ENCODE measurements at places on chromosomes 16 and 17. TPM values are rescaled to one million over a fixed set of nuclear protein-coding genes. Genes with fewer than 3 reads are reported as not detected.

KRTAP3-2 gene
- total RNA-seq: not detected

GRB7 gene
- total RNA-seq: not detected

TNP2 gene
- total RNA-seq: not detected

CCL17 gene
- not detected for total RNA-seq

CORO6 gene
- 2.6 TPM for total RNA-seq

SHISA9 gene
- not detected for total RNA-seq

DNA sequence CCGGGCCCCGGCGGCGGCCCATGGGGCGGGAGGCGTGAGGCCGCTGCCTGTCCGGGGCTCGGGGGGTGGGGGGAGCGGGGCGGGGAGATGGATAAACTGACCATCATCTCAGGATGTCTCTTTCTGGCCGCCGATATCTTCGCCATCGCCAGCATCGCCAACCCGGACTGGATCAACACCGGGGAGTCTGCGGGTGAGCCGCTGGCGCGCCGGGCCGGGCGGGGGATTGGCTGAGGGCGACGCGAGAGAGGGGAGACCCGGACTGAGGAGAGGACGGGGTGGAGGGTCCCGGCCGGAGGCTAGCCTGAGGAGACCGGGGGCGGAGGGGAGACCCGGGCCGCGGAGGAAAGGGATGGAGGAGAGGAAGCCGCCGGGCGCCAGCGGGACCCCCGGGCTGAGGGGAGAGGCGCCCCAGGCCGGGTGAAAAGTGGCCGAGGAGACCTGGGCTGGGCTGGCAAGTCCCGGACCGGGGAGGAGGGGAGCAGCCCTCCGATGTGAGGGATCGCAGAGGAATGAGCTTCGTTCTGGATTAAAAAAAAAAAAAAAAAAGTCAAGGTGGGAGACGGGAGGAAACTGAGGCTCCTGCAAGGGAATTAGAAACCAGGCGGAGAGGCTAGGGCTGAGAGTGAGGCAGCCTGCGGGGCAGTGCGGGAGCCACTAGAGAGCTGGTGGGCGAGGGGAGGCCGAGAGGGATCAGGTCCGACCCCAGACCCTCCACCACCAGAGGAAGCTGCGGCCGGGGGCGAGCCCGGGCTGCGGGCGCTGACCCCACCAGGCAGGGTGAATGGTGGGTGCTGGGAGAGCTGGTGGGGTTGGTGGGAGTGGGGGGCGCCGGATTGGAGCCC, 526 bp downstream of the MOSMO start:
- DNase-seq: no peak

GRCh38 chr17:1629504-1630310, 1.1 kb upstream of the SLC43A2 start:
- DNase-seq: peak; percentile 66

GRCh38 chr17:28372203-28372944, 880 bp downstream of the SARM1 start:
- DNase-seq: no peak

GRCh38 chr17:78588258-78589030, 11.2 kb upstream of the DNAH17 start:
- no peak for DNase-seq

GRCh38 chr17:38748892-38749222, 721 bp upstream of the PCGF2 start:
- DNase-seq: no peak

DNA sequence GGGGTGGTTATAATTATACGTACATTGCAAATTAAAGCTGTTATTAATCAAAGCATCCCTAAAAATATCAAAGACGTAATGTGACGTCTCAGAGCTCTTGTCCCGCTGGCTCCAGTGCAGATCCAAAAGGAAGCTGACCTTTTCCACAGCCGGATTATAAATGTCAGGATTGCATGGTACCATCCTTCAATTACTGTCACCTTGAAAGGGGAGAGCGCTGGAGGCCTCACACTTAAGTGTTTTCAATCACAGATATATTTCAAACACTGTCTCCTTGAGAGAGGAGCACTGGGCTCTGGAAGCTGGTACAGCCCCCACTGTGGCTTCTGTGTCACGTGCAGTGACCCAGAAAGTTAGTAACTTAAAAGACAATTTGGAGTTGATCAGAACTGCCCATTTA, 94.2 kb downstream of the AIPL1 start:
- DNase-seq: no peak

DNA sequence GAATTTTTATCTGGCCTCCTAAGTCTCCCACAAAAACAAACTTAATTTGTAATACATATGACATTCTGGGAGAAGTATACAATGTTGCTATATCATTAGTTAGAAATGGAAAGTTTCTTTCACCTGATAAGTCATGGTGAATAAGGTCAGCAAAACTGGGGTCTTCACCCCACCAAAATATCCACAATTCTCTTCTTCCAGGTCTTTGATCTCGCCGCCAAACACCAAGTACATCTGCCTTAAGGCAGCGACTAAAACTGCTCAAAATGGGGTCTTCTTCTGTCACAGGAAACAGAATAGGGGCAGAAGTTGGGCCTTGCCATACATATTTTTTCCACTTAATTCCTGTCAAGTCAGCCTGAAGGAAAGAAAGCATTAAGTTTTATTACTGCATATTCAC, 2.1 kb downstream of the MED13 start:
- DNase-seq: no peak

- no peak for DNase-seq
These were observed 17.2 kb downstream of the PRKCB start for GRCh38 chr16:23852794-23853562.

GRCh38 chr17:45060382-45060796, 728 bp upstream of the NMT1 start:
- DNase-seq: no peak

DNA sequence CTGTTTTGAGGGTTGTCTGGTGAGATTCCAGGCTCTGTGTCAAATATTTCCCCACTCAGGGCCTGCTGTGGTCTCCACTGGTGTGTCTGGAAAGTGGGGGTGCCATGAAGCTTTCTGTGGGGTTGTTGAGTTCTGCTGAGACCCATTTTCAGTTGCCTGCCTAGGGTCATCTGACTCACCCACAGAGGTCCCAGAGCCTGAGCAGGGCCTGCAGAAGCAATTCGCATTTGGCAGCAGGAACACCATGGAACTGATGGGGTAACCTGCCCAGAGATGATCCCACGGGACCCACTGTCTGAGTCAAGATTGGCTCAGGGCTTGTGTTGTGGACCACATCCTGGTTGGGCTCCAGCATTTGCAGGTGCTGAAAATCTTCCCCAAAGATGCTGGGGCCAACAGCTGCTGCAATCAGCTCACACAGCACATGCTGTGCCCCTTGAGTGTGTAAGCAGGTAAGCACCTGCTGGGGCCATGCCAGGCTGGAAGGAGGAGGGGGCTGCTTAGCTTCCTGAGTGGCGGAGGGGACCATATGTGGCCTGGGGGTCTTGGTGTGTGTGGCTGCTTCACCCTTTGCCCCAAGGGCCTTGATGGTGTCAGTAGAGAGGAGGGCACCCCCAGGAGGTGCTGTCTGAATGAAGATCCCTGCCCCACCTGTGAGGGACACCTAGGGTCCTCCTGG, 1726.1 kb downstream of the TP53TG3F start:
- DNase-seq: no peak

GRCh38 chr16:2867987-2868789, 10.2 kb upstream of the PRSS22 start:
- DNase-seq: peak; percentile 94

DNA sequence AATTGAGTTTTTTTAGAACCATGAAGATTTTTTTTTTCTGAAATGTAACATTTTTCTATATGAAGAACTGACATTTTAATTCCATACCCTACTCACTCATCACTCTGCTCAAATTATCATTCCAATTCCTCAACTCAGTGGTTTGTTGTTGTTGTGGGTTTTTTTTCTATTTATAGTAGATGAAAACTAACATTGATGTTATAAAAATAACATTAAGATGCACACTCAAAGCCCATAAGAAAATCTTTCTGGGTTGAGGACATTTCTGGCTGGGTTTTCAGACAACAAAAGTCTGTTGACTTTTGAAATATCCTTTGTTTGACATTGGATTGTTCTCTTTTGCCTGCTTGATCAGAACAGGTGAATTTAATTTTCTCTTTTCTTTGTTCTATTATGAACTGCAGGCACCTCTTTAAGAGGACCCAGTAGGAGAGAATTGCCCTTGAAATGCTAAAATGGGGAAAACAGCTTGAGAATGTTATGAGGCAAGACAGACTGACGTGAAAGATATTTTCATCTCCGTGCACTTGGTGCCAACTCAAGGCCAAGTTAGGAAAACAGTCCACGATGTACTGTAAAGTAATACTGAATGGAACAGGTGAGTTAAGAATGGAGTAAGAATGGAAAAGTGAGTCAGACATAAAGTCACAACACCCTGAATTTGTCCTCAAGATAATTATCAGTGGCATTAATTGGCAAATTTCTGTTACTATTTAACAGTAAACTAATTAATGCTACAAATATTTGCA, 16.1 kb upstream of the ABCA5 start:
- no peak for DNase-seq

DNA sequence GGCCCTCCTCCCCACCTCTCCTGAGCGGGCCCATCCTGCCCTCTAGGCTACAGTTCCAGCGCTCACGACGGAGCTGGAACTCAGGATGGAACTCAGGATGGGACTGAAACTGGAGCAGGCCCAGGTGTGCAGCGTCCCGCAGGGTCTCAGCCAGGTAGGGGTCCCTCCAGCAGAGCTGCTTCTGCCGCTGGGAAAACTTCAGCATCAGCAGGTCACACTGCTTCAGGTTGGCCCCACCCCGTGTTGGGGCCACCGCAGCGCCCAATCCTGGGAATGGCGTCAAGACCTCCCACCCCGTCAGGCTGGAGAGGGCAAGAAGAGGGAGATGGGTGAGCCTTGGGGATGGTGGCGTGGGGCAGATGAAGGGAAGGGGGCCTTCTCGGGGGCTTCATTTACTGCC, 62.6 kb upstream of the TMEM97 start:
- no peak for DNase-seq

DNA sequence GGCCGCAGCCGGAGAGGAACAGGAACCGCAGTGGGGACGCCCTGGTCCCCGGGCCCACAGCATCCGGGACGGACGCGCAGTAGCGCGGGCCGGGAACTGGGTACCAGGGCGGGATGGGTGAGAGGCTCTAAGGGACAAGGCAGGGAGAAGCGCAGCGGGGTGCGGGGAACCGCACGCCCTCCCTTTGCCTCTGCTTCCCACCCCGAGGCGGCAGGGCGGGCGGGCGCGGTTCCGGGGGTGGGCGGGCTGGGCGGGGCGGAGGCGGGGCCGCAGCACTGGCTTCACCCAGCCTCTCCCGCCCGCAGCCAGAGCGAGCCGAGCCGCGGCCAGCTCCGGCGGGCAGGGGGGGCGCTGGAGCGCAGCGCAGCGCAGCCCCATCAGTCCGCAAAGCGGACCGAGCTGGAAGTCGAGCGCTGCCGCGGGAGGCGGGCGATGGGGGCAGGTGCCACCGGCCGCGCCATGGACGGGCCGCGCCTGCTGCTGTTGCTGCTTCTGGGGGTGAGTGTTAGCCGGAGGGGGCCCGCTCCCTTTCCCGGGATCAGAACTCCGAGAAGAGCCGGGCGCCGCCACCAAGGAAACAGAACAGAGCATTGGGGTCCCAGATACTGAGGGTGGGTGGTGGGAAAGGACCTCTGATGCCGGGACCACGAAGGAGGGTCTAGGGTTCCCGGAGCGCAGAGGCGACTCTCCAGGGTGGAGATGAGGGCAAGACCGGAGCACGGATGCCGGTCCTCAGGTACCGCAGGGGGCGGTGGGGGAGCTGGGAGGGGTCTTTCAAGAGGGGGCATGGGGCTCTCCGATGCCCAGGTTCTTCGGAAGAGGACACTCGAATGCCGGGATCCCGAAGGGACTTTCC, at the start of gene NGFR:
NGFR (plus strand) TSS at position 308 of the 856 bp plus-strand sequence; CDS start at position 433, 125 bp downstream.
- peak; percentile 16 for DNase-seq

DNA sequence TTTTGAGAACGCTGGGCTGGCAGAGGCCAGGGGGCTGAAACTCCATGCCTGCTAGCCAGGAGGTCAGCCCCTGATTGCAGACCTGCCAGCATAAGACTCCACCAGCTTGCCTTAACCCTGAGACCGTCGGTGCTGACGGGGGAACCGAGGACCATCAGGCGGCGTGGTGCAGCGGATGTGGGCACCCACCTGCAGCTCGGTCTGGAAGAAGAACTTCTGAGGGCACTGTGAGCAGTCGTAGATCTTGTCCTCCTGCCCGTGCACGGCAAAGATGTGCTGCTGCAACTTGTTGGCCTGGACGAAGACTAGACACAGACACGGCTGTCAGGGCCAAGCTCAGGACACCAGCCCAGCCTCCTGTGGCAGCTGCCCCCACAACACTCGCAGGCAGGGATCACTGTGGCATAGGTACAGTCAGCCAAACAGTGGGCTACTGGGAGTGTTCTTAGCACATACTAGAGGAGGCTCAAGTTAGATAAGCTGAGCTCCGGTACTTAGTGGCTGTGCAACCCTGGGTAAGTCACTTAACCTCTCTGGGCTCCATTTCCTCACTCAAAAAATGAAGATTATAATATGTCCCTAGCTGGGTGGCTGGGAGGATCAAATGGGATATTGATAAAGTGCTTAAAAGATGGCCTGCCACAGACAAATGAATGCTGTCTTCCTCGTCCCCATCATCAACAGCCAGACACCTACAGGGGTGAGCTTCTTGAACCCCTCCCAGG, 150.0 kb downstream of the C16orf78 start:
- no peak for DNase-seq

GRCh38 chr16:49598383-49599170, 225.0 kb downstream of the C16orf78 start:
- no peak for DNase-seq

DNA sequence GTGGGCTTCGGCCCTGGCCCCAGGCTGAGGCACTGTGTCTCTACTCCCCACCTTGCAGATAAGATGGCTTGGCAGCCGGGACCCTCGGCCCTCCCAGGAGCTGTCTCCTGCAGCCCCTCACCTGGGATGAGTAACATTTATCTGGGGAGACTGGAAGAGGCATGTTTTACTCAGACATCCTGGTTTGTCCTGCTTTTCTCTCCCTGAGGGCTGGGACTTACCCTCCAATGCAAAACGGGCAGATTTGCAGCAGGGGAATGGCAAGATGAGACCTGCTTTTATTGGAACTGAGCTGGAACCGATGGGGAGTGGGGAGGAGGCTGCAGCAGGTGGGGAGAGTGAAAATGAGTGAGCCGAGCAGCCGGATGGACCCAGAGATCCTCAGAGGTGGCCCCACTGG, 27.3 kb upstream of the UBE2G1 start:
- DNase-seq: no peak

GRCh38 chr16:2853531-2854073, 4.4 kb downstream of the PRSS22 start:
- no peak for DNase-seq

GRCh38 chr16:3047387-3047720, 993 bp downstream of the MMP25 start:
- no peak for DNase-seq

- no peak for DNase-seq
These were observed 1.1 kb downstream of the IL17C start for GRCh38 chr16:88639231-88640038.

DNA sequence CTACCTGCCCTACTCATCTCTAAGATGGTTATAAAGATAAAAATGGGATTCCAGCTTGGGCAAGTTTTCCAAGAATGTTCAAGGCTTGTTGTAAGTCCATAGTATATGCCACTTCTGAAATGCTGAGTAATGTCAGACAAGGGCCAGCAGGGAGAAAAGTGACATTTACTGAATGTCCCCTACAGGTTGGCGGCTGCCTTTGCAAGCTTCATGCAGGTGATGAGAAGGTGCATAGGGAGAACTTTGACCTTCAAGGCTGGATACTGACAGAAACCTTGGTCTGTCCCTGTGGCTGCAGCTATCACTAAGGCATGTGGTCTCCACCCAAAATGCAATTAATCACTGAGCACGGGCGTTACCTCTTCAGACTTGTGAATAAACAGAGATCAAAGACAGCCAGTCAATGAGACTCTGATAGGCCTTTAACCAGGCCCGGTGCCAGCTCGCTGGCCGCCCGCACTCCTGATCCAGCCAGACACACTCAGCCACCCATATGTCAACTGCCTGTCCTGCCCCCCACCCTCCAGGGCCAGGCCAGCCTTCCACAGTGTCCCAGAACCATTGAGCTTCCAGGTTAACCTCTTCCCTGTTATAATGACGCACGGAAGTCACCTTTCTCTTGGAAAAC, 26.8 kb upstream of the AXIN2 start:
- no peak for DNase-seq
